Psoas muscle (tissue), 8 donors: ENCODE measurements at places on chromosomes 4 and X. TPM values are rescaled to one million over a fixed set of nuclear protein-coding genes. Genes with fewer than 3 reads are reported as not detected.

- peak; percentile 75 for DNase-seq
- H3K4me3 ChIP-seq: no peak overlapping the region
- H3K36me3 ChIP-seq: no peaks in the 10 kb centered on the region
- peaks cover 7% of the 10 kb centered on the region for H3K4me1 ChIP-seq
- H3K27me3 ChIP-seq: no peaks in the 10 kb centered on the region
Measured at GRCh38 chrX:43898406-43899035, 16.3 kb upstream of the MAOB start.

DNA sequence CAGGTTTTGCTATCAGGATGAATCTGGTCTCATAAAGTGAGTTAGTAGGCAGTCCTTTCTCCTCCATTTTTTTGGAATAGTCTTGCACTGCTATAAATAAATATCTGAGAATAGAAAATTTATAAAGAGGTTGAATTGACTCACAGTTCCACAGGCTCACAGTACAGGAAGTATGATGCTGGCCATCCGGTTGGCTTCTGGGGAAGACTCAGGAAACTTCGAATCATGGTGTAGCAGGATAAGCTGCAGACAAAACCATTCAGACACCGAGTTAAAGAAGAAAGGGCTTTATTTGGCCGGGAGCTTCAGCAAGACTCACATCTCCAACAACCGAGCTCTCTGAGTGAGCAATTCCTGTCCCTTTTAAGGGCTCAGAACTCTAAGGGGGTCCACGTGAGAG is 348.2 kb downstream of the KCTD8 start:
- no peak for DNase-seq
- H3K27ac ChIP-seq: no peak overlapping the region
- no peaks in the 10 kb centered on the region for H3K4me1 ChIP-seq
- no peaks in the 10 kb centered on the region for H3K27me3 ChIP-seq

The TRIM75 gene
- not detected for total RNA-seq

The COQ2 gene
- 22.8 TPM for total RNA-seq
